ENCODE measurements at places on chromosomes 2 and 18. TPM values are rescaled to one million over a fixed set of nuclear protein-coding genes. Genes with fewer than 3 reads are reported as not detected.

Gene CNTNAP5
- not detected for polyA plus RNA-seq

Gene DNER
- polyA plus RNA-seq, result 0.30 TPM

Gene NPAS2
- polyA plus RNA-seq, result 15.3 TPM

Gene SIGLEC15
- 0.03 TPM for polyA plus RNA-seq

Gene PTGR3
- 9.7 TPM for polyA plus RNA-seq

Gene CD28
- polyA plus RNA-seq, result 0.25 TPM

Gene SH3RF3
- polyA plus RNA-seq, result 6.5 TPM

Gene SLC9A4
- polyA plus RNA-seq, result 0.11 TPM

Gene SERPINB10
- 0.90 TPM for polyA plus RNA-seq

Gene PLGLB1
- 0.87 TPM for polyA plus RNA-seq

Gene LINC00305
- not detected for polyA plus RNA-seq

Gene TMEM200C
- 0.01 TPM for polyA plus RNA-seq

Gene PJVK
- 8.8 TPM for polyA plus RNA-seq

Gene ORC2
- 5.0 TPM for polyA plus RNA-seq

Gene EEF1B2
- polyA plus RNA-seq, result 1,205 TPM

Gene RND3
- 56.5 TPM for polyA plus RNA-seq

Gene ABCG5
- 0.06 TPM for polyA plus RNA-seq

Gene PSD4
- polyA plus RNA-seq, result 1.2 TPM

Gene MTCL1
- polyA plus RNA-seq, result 1.7 TPM

Gene IL37
- not detected for polyA plus RNA-seq

Gene TDRD15
- not detected for polyA plus RNA-seq

Gene ZSWIM2
- polyA plus RNA-seq, result not detected

Gene CDH20
- polyA plus RNA-seq, result 2.9 TPM

Gene LRRFIP1
- polyA plus RNA-seq, result 17.8 TPM

Gene TMEM169
- 0.62 TPM for polyA plus RNA-seq

Gene DAW1
- polyA plus RNA-seq, result not detected

Gene ADAM23
- polyA plus RNA-seq, result 0.07 TPM

Gene SP140
- 0.48 TPM for polyA plus RNA-seq

Gene ERCC3
- 16.4 TPM for polyA plus RNA-seq

Gene DNAH7
- 2.3 TPM for polyA plus RNA-seq

Gene FEV
- not detected for polyA plus RNA-seq

Gene RRM2
- 4.8 TPM for polyA plus RNA-seq

Gene PLCL1
- 0.39 TPM for polyA plus RNA-seq

Gene GNLY
- polyA plus RNA-seq, result 1.2 TPM

Gene SPAG16
- 8.1 TPM for polyA plus RNA-seq

Gene GCG
- polyA plus RNA-seq, result not detected

Gene CASP10
- 3.6 TPM for polyA plus RNA-seq

Gene C2orf69
- polyA plus RNA-seq, result 4.4 TPM

Gene MSTN
- not detected for polyA plus RNA-seq

Gene C1QL2
- polyA plus RNA-seq, result not detected

Gene KLHL14
- polyA plus RNA-seq, result 0.22 TPM

Gene ZSCAN30
- polyA plus RNA-seq, result 10.3 TPM

Gene MYO7B
- polyA plus RNA-seq, result 2.2 TPM

Gene ZAP70
- 3.0 TPM for polyA plus RNA-seq

Gene BOLL
- not detected for polyA plus RNA-seq

Gene SPIRE1
- 9.1 TPM for polyA plus RNA-seq

Gene SCG2
- polyA plus RNA-seq, result 9.7 TPM

Gene DLGAP1
- 0.06 TPM for polyA plus RNA-seq

Gene HOXD10
- polyA plus RNA-seq, result 0.76 TPM

Gene GALNT3
- polyA plus RNA-seq, result 1.0 TPM

Gene RSAD2
- polyA plus RNA-seq, result 1.4 TPM

Gene AFF3
- polyA plus RNA-seq, result 0.21 TPM

Gene LYPD6B
- not detected for polyA plus RNA-seq

Gene DCDC2C
- not detected for polyA plus RNA-seq

Gene CAVIN2
- 50.2 TPM for polyA plus RNA-seq

Gene METAP1D
- polyA plus RNA-seq, result 6.7 TPM

Data from adipose tissue (tissue), 3 donors.